ENCODE measurements at places on chromosomes 11 and 22.

- DNase-seq = no peak
Observed at GRCh38 chr11:99020352-99021225, at the start of gene CNTN5. Gene CNTN5 (plus strand): TSS chr11:99020949.

DNA sequence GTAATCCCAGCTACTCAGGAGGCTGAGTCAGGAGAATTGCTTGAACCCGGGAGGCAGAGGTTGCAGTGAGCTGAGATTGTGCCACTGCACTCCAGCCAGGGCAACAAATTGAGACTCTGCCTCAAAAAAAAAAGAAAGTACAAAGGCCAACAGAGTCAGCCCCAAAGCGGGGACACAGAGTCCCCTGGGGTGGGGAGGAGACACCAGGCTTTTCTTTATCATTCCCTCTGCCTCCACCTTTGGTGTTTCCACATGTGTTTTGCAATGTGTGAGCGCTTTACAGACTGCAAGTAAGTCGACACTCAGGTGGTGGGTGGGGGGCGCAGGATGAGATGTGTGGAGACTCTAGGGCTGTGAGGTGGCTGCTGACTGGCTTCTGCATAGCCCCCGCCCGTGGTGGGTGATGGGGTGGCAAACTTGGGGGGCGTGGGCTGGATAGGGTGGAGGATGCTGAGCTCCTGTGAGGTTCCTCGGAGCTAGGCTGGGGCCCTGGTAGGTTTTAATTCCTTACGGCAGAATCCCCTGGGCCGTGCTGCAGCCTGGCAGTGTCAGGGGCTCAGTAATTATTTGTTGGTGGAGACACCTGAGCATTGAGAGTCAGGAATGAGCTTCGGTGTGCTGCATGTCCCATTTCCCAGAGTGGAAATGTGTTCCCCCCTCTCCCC is 177.2 kb downstream of the CTTN start:
- no peak for DNase-seq

- no peak for DNase-seq
Observed at GRCh38 chr22:33903012-33903411, 17.3 kb downstream of the LARGE1 start.

DNA sequence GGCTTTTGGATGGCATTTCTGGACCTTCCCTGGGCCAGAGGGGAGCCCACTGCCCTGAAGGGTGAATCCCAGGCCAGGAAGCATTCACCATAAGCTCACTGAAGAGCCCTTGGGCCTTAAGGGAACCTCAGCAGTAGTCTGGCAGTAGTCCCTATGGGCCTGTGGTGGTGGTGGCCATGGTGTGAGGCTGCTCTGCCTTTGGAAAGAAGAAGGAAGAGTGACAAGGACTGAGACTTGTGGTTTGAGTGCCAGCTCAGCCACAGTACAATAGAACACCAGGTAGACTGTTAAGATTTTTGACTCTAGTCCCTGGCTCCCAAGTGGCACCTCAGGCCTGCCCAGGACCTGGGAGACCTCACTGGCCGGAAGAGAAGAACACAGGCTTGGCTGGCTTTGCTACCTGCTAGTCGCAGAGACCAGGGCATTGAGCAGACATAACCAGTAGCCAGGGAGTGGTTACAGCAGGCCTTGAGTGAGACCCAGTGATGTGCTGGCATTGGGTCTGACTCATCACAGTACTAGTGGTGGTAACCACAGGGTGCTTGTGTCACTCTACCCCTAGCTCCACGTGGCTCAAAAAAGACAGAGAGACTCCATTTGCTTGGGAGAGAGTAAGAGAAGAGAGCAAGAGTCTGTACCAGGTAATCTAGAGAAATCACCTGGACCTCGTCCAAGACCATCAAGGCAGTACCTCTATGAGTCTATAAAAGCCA is 259.8 kb upstream of the BLID start:
- no peak for DNase-seq

GRCh38 chr22:43905681-43906080 is 13.9 kb upstream of the PNPLA5 start:
- no peak for DNase-seq

- DNase-seq = no peak
Observed at GRCh38 chr11:71491531-71491930, 35.5 kb upstream of the KRTAP5-7 start.

DNA sequence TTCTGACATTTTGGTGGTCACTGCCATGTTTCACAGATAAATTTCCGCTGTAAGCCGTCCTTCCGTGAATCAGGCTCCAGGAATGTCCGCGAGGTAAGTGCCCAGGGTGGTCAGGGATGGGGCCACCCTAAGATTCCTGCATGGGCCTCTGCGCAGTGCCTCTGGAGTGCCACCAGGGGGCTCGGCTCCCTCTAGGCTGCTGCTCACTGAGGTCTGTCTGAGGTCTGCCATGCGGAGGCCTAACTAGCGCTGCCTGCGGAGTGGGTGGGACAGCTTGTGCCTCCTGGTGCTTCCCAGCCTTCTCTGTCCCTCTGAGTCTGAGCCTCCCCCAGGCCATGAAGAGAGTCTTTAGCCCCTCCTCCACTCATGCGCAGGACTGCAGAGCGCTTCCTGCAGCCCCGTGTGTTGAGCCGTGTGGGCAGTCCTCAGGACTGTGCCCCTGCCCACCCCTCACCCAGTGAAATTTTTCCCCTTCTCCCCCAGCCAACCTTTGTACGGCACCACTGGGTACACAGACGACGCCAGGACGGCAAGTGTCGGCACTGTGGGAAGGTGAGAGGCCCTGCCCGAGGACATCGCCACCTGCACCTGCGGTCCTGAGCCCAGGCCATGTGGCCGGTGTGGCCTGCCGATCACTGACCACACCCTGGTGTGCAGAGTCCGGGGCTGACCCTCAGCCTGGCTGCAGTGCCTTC is 11.9 kb upstream of the MDK start:
- no peak for DNase-seq
